ENCODE measurements at places on chromosomes 2 and 18.

- no peak for DNase-seq
Measured at GRCh38 chr2:160293391-160294091, 93.5 kb upstream of the ITGB6 start.

DNA sequence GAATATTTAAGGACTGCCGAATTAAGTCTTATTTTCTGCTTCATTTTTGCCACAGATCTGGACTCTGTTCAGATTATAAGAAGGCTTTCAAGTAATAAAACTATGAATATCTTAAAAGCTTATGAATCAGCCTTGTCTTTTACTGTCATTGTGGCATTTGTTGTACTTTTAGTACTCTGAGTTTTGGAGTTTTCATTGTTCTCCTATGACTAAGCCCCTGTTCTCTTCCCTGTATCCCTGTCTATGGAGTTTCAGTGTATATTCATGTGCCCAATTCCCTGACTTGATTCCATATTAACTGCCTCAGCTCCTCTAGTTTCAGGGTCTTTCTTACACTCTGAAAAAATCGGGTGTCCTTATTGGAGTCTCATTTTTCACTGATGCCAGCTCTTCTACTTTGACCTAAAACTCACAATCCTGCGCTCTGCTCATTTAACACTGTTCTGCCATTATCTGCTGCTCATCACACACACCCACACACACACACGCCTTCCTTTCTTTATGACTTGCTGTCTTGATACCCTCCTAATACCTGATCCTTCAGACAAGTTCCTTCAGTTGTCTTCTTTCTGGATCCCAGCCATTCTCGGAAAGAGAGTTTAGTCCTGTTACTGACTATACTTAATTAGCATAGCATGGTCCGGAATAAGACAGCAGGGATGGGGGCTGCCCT is 511.8 kb downstream of the CPS1 start:
- no peak for DNase-seq

DNA sequence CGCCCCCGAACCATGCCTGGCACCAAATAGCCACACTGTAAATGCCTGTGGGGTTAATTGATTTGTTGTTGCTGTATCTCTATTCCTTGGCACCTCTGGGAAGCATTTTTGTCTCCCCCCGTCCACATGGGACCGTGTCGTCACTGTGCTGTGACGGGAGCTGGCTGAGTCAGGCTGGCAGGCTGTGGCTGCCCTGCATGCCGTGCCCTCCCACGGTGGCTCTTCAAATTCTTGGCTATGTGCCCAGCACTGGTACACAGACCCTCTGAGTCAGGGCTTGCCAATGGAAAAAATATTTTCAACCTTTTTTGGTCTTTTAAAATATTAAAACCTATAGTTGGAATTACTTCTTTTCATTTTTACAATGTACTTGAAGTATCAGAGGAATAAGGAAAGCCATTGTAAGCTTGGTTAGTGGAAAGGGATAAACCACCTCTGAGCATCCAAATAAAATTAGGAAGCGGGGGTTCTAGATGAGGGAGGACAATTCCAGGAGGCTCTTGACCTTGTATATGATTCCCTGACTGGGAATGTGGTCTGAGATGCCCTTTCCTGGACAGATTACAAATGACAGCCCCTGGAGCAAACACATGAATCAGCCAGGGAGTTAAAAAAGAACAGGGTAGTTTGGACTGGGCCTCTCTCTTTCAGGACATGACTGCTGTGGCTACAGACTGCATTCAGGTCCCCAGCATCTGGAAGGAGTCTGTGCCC is 59.4 kb downstream of the DGKD start:
- peak; percentile 85 for DNase-seq

- DNase-seq: no peak
Measured at GRCh38 chr2:54775710-54776109, 52.2 kb downstream of the EML6 start.

- no peak for DNase-seq
Measured at GRCh38 chr2:101861382-101861781, 130.4 kb upstream of the IL1R2 start.

DNA sequence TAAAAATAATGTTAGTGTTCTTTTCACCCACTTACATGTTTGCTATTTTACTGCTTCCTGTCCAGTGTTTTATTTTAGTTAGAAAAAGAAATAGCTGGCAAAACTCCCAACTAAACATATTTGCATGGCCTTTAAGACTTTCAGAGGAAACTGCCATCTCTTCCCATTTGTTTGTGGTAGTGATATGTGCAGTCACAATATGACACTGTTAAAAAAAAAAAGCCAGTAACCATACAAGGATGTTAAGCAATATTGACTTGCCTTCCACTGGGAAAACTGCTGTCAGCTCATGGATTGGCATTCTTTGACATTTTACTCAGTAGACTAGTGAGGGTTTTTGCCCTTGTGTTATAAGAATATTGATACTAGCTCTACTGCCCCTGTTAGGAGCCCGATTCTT is 29.1 kb downstream of the XIRP2 start:
- DNase-seq: no peak

GRCh38 chr18:58045242-58046092 is 1.4 kb downstream of the NEDD4L start:
- DNase-seq: peak; percentile 9

GRCh38 chr2:30268296-30268871 is 37.0 kb downstream of the LBH start:
- no peak for DNase-seq

DNA sequence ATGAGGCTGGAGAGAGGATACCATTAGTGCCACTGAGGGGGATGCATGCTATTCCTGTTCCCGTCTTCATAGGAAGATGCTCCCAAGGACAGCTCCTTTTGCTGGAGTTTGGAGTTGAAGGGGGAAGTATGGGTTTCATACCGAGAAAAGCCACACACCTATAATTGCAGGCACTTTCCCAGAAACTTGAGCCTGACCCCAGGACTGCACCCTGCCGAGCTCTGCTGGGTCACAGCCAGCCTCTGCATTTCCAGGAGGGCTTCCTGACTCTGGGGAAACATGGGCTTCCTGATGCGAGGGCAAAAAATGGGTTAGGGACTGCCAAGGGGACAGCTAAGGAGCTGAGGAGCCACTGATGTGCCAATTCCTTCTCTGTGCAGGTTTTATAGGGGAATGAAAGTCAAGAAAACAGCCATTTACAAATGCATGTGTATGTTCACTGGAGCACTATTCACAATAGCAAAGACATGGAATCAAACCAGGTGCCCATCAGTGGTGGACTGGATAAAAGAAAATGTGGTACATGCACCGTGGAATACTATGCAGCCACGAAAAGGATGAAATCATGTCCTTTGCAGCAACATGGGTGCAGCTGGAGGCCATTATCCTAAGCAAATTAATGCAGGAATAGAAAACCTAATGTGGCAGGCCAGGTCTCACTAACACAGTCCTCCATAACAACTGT is 104.5 kb downstream of the ACAA2 start:
- no peak for DNase-seq

DNA sequence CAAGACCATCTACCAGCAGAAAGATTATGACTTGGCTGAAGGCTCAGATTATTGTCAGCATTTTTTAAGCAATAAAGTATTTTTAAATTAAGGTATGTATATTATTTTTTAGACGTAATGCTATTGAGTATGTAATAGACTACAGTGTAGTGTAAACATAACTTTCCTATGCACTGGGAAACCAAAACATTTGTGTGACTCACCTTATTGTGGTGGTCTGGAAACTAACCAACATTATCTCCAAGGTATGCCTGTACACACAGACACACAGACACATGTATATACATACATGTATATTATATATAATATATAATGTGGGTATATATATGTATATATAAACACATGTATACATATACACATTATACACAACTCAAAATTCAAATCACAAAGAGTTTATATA is 9.1 kb upstream of the TMEFF2 start:
- DNase-seq: no peak

DNA sequence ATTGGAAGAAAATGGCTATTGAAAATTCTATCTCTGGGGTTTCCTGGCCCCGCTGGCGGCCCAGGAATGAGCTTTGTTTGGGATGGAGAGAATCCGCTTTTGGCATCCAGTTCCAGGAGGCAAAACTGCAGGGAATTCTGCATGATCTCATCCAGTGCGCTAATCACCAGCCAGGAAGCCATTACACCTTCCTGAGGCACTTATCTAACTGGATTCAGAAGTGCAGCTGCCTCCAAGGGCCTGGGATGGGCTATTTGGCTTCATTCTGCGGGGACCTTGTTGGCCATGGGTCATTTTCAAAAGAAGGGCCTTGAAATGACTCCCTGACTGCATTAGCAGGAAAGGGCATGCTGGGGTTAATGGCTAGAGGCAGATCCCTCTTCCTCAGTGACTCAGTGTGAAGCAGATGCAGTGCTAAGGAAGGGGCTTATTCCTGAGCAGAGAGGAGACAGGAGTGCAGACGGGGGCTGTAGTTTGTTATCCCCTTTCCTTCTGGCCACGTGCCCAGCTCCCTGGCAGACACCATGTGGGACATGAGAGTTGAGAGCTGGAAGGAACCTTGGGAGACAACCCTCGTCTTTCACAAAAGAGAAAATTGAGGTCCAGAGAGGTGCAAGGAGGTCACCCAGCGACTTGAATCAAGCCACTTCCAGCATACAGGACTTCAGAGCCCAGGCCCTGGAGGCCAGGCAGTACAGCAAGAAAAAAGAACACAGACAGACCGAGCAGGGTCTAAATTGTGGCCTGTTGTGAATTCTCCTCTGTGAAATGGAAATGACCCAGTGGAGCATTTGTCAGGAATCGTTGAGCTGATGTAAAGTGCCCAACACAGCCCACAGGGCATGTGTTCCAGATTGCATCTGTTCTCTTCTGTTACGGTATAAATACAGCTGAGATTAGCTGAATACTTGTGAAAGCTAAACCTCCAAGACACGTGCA is 161.8 kb downstream of the PRKCE start:
- DNase-seq: peak; percentile 88

DNA sequence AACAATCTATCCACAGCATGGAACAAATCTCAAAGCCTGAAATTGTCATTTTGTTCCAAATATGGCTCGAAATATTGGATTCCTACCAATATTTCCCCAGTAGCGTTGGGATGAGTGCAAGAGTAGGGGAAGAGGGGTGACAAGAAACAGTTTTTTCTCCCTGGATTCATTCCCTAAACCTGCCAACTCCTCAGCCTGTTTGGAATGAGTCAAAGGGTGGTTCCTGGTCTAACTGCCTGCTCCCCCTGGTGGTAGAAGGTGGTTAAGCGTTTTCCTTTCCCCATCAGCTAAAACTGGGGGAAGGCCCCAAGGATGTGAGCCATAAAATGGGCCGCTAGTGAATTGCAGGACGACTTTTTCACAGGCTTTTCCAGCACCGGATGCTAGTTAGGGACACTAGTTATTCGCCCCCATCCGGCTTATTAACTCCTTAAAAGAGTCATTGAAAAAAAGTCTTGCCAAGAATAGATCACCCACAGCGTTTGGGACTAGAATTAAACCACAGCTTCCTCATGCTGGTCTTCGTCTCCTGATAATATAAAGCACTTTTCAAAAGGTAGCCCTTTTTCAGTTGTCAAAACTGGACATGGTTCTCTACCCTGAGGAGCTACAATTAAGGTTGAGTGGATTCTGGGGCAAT is 72.5 kb downstream of the DHRS9 start:
- DNase-seq: peak; percentile 51

DNA sequence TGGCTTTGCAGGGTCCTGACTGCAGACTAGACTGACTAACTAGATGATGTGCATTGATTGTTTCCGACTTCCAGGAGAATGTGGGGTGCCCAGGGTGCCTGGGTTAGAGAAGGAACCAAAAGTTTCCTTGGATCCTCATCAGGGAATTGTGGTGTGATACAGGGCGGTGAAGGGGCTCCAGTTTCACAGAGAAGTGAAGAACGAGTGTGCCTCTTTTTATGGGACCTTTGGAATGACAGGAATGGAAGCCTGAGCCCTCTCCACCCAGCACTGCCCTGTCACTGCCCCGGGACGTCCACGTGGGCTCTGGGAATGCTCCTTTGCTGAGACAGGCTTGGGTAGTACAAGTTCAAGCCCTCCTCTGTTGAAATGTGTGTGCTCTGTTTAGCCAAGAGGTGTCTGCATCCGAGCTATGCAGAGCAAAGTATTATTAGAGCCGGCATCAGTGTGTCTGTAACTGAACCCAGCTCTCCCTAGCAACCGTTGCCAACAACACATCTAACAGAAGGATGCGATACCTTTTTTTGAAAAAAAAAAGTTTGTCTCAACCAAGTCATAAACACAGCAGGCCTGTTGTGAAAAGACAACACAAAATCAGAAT is 183.6 kb downstream of the SMAD7 start:
- no peak for DNase-seq

GRCh38 chr18:22186484-22186971 is 17.1 kb downstream of the GATA6 start:
- no peak for DNase-seq

DNA sequence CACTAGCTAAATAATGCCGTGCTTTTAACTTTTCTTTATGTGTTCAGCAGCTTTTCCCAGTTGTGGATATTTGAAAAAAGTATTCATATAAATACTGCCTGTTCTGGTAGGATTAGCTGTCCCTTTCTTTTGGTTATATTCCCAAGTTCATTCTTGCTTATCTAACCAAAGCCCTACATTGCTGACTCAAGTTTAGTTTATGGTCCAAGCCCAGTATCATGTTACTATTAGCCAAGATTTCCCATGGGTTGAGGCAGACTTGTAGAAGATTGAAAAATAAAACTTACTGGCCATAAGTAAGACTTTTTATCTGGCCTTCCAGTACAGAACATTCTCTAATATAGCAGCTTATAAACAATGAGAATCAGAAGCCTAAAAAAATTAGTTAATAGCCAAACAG is 49.7 kb upstream of the NFE2L2 start:
- DNase-seq: no peak

GRCh38 chr2:196758474-196759377 is 40.8 kb downstream of the GTF3C3 start:
- peak; percentile 25 for DNase-seq

DNA sequence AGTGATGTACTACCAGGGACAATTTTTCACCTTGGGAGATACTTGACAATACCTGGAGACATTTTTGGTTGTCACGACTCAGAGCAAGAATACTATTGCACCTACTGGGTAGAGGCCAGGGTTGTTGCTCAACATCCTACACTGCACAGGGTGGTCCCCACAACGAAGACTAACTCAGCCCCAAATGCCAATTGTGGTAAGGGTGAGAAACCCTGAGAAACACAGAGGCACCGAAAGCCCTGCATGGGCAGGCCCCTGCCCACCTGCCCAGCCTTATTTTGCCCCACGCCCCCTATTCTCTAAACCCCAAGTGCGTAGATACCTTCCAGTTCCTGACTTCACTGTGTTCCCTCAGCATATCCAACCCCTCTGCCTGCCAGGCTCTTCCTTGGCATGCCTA is 163.1 kb upstream of the PKDCC start:
- DNase-seq: no peak

GRCh38 chr2:42954227-42954962 is 162.0 kb upstream of the HAAO start:
- no peak for DNase-seq

DNA sequence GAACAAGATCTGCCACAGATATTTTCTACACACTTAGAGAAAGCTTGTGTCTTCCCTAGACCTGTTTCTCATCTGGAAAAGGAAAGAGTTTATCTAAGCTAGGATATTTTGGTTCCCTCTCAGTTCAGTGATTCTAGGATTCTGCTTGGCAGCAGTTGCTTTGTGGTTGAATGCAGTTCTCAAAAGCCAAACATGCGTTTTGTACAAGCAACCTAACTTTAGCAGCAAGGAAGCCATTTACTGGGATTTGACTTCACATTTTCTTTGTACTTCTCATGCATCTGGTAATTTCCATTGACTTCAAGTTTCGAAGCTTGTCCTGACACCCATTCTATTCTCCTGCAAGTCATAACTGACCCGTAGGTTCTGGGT is 33.3 kb downstream of the VSNL1 start:
- no peak for DNase-seq

All from kidney capillary endothelial cell (primary cell).